ENCODE measurements at places on chromosomes 11 and 22.

- no peak for DNase-seq
Observed at GRCh38 chr22:41910050-41911000, 4.5 kb downstream of the SHISA8 start.

- DNase-seq = no peak
Observed at GRCh38 chr11:76553554-76554476, 109.0 kb downstream of the EMSY start.

DNA sequence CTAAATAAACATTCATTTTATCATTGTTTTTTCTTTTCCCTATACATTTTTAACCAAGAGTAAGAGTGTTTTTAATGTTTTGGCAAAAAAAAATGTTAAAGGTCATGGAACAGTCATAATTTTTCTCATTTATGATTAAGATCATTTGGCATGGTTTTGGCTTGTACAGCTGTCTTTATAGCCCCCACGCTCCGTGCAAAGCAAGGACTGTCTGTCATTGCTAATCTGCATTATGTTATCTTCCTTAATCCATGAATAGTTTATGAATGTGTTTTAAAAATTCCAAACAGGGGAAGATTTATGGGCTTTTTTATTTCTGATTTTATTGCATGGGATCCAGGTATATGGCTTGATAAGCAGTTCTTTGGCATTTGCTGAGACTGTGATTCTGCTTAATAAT lies 28.1 kb downstream of the PGM2L1 start:
- DNase-seq = no peak

GRCh38 chr11:48384670-48385069 lies 18.4 kb upstream of the OR4C5 start:
- DNase-seq = no peak

DNA sequence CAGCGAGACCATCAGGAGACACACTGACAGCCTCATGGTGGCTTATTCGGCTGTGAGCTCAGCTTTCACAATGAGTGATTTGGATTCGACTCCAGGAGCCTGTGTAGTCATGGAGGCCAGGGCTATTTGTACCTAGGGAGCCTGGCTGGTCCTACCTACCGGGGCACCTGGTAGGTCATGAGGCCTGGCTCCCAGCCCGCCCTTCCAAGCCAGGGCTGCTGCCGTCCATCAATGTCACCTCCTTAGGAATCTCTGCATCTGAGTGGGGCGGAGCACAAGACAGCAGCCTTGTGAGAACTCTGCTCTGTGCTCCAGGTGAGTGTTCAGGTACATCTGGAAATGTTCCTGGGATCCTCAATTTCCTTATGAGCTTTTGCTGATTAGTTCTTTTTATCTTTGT lies at the start of gene SCGB1D4:
TSS of gene SCGB1D4 (minus strand) at position 101 of the 400 bp plus-strand sequence. CDS start at position 36, 65 bp downstream.
- DNase-seq = no peak

DNA sequence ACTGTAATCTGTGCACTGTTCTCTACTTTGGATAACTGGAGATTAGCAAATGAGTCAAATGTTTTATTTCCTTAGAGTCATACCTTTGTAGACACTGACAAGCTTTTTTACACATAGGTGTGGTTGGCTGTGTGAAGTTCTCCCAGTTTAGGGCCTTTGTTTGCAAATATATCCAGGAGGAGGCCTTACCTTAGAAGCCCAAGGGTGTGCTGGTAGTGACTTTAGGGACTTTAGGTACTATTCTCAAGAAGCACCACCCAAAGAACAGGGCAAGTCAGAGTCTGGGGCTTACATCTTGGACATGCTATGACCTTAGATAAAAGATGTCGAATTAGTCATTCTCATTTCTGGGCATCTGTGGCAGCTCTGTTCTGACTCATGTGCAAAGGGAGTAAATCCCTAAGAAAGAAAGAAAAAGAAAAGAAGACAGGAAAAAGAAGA lies 4.8 kb upstream of the FAR1 start:
- DNase-seq = no peak

DNA sequence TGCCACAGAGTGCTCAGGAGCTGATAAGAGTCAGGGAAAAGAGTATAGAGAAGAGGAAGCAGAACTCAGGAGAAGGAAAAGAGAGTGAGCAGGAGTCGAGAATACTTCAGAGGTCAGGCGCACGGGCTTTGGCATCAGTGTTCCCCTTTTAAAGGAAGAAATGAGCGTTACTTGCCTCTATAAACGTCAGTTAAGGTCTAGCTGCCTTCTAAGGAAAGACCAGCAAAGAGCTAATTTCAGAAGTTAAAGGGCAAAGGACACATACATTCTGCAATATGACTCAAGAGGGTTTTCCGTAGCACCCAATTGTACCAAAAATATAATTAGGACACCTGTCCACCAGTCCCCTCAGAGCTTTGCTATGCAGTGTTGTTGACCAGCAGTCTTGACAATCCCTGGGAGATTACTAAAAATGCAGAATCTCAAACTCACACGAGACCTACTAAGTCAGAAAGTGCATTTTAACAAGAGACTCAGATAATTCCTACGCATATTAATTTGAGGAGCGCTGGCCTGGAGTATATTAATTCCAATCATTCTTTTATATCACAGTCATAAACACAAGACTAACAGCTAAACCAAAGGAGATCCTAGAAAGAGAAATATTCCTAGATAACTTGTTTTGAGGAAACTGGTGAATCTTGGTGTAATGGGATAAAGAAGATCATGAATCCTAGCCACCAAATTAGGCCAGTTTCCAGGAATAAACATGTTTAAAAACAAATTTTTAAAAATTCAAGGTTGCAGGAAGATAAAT lies 249.0 kb downstream of the CADM1 start:
- DNase-seq = no peak

- DNase-seq = no peak
Observed at GRCh38 chr11:60740573-60740972, 16.1 kb downstream of the MS4A18 start.

- no peak for DNase-seq
Observed at GRCh38 chr22:33515795-33516194, 404.5 kb downstream of the LARGE1 start.

DNA sequence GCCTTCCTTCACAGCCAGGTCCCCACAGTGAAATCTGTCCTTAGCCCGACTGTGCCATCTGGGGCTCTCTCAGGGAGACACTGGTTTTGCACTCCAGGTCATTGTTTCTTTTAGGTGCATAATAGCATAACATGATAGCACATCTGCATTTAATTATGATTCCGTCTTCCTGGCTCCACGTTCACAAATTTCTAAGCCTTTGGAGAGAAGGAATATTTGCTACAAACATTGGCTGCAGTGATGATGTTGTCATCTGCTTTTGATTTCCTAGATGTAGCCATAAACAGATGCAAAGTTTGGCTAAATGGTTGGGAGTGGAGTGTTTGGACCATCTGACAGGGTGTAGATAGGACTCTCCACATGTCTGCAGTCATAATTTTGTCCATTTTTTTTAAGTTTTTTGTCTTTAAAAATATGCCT lies 12.0 kb upstream of the CAT start:
- DNase-seq = no peak

GRCh38 chr11:3091846-3092602 lies 34.8 kb upstream of the CARS1 start:
- DNase-seq = no peak

DNA sequence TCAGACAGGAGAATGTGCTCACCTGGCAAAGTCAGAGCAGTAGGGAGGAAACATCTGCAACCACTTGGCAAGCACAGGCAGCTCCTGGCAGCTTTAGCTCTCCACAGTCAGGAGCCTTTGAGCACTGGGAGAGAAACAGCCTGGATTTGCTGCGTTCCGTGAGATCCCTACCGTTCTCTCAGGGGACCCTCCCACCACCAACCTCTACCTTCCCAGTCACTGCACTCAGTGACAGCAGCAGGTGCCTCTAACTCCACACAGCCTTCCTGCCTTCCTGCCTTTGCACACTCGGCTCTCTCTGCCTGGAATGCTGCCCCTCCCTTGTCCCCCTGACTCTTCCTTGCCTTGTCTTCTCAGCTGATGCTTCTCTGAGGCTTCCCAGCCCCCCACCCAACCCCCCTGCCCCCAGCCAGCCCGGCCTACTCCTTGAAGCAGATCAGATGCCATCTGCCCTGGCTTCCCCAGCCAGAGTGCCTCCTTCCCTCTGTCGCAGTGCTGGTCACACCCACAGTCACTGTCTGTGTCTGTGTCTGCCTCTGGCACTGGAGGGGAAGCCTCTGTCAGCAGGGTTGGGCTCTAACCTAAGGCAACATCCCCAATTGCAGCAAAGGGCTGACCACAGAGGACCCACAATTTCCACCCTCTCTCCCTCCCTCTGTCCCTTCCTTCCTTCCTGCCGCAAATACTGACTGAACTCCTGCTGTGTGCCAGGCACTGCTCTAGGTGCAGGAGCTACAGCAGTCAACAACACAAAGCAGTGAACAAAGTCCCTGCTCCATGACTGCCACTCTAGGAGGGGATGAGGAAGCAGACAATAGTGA lies 14.9 kb upstream of the TSKU start:
- DNase-seq = no peak

- no peak for DNase-seq
Observed at GRCh38 chr11:40183073-40184064, 1276.1 kb downstream of the LRRC4C start.

- peak; percentile 73 for DNase-seq
Observed at GRCh38 chr11:84564180-84564866, 1062.8 kb downstream of the DLG2 start.

GRCh38 chr11:60528934-60529333 lies 13.7 kb downstream of the MS4A13 start:
- DNase-seq = no peak

- no peak for DNase-seq
Observed at GRCh38 chr22:40193429-40194421, 16.0 kb downstream of the TNRC6B start.

DNA sequence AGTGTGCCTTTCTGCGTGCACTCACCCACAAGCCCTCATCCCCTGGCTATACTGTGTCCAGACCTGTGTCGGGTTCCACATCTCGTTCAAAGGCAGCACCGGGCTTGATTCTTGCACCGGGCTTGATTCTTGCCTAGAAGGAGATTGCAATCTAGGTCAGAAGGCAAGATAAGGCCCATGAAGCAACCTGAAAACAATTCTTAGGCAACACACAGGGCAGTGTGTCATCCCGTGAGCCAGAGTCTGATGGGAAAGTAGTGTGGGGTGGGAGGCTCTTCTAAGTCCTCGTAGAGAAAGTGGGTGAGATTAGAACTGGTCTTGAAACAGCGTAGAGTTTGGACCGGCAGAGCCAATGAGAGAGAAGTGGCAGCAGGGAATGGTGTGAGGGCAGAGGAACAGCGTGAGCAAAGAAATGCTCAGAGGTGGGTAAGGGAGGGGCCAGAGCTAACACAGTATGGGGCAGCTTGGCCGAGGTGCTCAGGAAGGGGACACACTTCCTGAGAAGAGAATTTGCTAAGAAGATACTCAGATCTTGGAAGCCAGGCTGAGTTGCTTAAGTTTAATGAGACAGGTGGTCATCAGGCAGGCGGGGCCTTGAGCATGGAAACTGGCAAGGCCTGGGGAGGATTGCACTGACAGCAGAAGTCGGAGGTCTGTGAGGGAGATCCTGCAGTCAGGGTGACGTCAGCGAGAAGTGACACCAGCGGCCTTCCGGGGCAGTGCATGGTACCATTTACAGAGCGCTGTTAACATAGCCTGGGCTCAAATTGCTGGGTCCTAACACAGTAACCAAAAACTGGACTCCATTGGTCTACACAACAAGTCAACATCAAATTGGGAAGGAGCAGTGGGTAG lies 40.7 kb upstream of the DKK3 start:
- DNase-seq = no peak

DNA sequence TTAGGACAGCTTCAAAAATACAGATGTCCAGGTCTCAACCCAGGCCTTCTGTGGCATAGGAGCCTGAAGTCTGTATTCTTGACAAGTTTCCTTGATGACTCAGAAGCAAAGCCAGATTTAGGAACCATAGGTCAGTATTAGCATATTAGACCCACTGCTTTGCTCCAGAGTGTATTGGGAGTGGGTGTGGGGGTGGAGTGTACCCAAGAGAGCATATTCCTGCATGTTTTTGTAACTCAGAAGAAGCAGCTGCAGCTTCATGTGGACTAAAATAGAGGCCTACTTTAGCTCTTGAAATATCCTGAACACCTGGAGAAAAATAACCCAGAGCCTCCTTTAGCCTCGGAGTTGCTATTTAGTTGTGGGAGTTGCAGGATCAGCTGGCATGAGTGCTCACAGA lies 106.7 kb downstream of the CCDC81 start:
- DNase-seq = no peak

- DNase-seq = no peak
Observed at GRCh38 chr11:7512525-7513233, 1.1 kb upstream of the PPFIBP2 start.

All from epithelial cell of proximal tubule (primary cell).